ENCODE measurements at places on chromosomes 5 and 9.
A peak's percentile ranks its signal among the peaks of the same experiment; 100 is the strongest.

GRCh38 chr9:128101231-128101661, 26.3 kb downstream of the PTGES2 start:
- DNase-seq = no peak

DNA sequence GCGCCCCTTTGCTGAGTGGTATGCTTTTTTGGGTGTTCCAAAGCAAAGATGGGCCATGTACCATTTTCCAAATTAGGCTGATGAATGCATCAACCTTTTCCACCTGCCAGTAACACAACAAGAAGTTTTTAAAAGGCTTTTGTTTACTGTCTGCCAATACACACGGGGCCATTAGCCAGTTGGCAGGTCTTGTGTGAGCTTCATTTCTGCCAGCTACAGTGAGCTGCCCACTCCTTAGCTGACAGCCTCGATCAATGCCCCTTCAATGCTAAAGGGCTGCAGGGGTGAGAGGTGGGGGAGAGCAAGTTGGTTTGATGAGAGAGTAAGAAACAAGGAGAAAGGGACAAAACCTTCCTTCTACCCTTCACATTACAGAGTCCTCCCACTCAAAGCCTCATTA, 128.7 kb downstream of the C5orf15 start:
- DNase-seq = no peak

DNA sequence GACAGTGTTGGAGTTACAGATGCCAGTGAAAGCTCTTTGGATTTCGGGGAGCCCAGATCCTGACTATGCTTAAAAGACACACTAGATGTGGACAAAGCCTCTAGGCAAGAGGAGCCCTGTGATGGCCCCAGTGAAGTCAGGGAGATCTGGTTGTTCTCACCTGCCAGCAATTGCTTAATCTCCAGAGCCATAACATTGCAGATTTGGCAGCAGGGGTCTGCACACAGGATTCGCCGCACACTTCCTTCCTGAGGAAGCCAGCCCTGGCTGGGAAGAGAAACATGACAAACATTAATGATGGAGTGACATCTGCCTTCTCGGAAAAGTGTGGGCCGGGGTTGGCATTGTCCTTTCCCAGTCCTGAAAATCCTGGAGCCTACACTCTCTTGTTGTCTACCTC, 65.2 kb upstream of the PHF24 start:
- DNase-seq = no peak

GRCh38 chr9:764105-764524, 77.4 kb upstream of the DMRT1 start:
- DNase-seq = peak; percentile 12

GRCh38 chr9:2934241-2934650, 90.4 kb upstream of the PUM3 start:
- no peak for DNase-seq

DNA sequence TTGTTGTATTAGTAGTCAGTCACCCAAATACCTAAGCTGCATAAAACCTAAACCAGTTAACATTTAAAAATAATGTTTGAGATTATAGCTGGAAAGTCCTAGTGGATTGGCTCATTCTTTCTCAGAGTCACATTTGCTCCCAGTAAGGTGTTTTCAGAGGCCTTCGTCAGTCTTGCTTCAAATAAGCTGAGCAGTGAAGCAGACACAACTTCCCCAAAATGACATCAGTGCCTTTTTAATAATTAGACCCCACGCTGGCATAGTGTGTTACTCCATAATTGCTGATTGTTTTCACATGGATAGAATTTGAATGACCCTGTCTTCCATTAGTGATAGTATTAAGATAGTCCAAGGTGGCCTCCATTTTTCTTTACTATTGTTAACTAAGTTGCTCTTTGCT, 245.8 kb downstream of the PJA2 start:
- DNase-seq = no peak

- no peak for DNase-seq
Observed at GRCh38 chr9:133654736-133655657, 18.8 kb downstream of the DBH start.

GRCh38 chr9:78213712-78214111, 22.2 kb upstream of the CEP78 start:
- no peak for DNase-seq

DNA sequence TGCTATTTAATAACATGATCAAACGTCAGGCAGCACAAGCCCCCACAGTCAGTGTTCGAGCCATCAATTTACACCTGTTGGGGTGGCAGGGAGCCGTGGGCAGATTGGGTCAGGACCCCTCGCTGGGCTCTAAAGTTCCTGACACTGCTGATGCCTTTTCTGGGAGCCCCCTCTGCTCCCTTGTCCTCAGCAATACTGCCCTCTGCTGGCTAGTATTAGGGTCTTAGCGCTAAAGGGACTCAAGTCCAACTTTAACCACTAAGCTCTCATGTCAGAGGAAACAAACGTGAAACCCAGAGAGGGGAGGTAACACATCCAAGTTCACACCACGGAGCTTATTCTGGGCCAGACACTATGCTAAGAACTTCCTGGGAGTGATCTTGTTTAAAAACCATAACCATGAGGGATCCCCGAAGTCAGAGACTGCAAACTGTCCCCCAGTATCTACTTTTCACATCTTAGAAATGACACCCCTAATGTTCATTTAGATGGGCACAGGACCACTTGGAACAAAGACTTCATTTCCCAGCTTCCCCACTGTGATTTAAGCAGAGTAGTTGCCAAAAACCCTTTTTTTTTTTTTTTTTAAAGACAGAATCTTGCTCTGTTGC, 20.4 kb downstream of the ANKS6 start:
- peak; percentile 18 for DNase-seq

GRCh38 chr5:39178861-39179260, 40.5 kb downstream of the FYB1 start:
- no peak for DNase-seq

- no peak for DNase-seq
Observed at GRCh38 chr5:118552146-118552545, 436.2 kb downstream of the DTWD2 start.

- no peak for DNase-seq
Observed at GRCh38 chr5:36720688-36721087, 114.3 kb downstream of the SLC1A3 start.

GRCh38 chr9:107932046-107932445, 442.5 kb upstream of the KLF4 start:
- DNase-seq = no peak

GRCh38 chr9:38181866-38182265, 112.8 kb upstream of the SHB start:
- no peak for DNase-seq

- DNase-seq = no peak
Observed at GRCh38 chr5:26700759-26701384, 337.5 kb downstream of the CDH9 start.

- peak; percentile 31 for DNase-seq
Observed at GRCh38 chr5:91225848-91226686, 157.1 kb downstream of the ARRDC3 start.

GRCh38 chr5:139130214-139130613, 68.0 kb downstream of the SIL1 start:
- no peak for DNase-seq

GRCh38 chr5:42689391-42689790, 67.2 kb upstream of the CCDC152 start:
- no peak for DNase-seq

DNA sequence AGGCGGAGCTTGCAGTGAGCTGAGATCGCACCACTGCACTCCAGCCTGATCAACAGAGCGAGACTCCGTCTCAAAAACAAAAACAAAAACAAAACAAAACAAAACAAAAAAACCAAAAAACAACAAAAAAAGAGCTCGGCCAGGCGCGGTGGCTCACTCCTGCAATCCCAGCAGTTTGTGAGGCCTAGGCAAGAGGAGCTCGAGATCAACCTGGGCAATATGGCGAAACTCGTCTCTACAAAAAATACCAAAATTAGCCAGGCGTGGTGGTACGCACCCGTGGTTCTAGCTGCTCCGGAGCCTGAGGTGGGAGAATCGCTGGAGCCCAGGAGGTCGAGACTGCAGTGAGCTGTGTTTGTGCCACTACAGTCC, 20.2 kb downstream of the TRIM7 start:
- DNase-seq = no peak

GRCh38 chr9:136307215-136307750, 3.4 kb upstream of the CCDC187 start:
- DNase-seq = no peak

DNA sequence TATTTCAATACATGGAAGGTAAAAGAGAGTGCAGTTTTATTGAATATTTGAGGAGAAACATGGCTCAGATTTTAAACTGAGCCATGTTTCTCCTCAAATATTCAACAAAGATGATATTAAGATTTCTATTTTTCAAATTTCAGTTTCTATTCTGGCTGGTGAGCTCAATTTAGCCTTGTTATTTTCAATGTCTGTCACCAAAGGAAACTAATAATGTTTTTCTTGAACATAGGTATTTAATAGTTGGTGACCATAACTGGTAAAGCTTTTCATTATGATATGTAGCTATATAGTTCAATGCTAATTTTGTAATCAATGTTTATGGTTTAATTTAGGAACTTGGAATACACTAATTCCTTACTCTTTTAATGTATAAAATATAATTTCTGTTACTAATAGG, 177.4 kb downstream of the FER start:
- no peak for DNase-seq

- DNase-seq = peak; percentile 8
Observed at GRCh38 chr9:75265525-75265972, 177.2 kb downstream of the OSTF1 start.

DNA sequence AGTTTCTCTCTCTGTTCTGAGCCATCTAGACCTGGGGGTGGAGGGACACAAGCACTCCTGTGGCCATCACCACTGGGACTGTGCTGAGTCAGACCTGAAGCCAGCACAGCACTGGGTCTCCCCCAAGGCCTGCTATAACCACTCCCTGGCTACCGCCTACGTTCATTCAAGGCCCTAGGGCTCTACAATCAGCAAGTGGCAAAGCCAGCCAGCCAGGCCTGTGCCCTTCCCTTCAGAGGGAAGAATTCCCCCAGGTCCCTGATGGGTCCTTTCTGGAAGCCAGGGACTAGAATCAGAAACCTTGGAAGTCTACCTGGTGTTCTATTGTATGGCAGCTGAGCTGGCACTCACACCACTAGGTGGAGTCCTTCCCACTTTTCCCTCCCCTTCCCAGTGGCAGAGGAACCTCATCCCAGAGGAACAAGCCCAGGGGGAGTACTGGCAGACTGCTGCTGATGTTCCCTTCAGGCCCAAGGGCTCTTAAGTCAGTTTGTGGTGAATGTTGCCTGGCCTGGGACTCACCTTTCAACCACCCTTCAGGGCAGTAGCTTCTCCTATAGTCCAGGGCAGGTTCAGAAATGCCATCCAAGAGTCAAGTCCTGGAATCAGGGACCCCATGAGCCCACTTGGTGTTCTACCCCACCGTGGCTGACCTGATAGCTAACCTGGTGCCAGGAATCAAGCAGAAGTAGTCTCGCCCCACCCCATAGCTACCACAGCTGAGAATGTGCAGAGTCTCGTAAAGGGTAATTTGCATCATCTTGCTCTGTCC, 20.0 kb downstream of the JMY start:
- peak; percentile 18 for DNase-seq

- no peak for DNase-seq
Observed at GRCh38 chr5:151066920-151067319, 13.9 kb downstream of the TNIP1 start.

GRCh38 chr5:149628221-149628620, 46.9 kb downstream of the ARHGEF37 start:
- no peak for DNase-seq

DNA sequence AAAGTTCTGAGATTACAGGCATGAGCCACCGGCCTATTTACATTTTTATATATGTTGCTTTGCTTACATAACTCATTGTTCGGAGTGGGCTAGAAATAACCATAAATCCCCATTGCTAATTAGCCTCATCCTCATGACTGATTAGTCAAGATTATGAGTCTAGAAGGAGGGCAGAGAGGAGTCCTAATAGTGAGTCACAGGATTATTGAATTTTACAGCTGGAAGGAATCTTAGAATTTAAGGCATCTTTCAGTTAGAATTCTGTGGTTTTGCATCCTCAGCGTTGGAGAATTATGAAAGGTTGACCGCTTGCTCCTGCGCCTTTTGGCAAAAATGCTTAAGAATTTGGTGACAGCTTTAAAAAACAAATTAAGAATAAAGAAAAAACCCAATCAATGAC, 2.6 kb upstream of the PBX3 start:
- DNase-seq = no peak

- DNase-seq = peak; percentile 80
Observed at GRCh38 chr5:160467555-160468362, 46.1 kb downstream of the PTTG1 start.

- no peak for DNase-seq
Observed at GRCh38 chr9:116420993-116421538, 266.0 kb upstream of the TRIM32 start.

DNA sequence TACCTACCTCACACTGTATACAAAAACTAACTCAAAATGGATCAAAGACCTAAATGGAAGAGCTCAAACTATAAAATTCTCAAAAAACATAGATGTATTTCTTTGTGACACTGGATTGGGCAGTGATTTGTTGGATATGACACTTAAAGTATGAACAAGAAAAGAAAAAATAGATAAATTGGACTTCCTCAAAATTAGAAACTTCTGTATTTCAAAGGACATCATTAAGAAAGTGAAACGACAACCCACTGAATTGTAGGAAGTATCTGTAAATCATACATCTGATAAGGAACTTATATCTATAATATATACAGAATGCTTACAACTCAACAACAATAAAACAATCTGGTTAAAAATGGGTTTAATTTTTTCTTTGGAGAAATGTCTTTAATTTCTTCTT, 96.7 kb downstream of the NRG2 start:
- DNase-seq = no peak

GRCh38 chr5:3198074-3198449, 397.6 kb upstream of the IRX1 start:
- DNase-seq = no peak

GRCh38 chr9:105651806-105652205, 10.5 kb upstream of the TAL2 start:
- no peak for DNase-seq

DNA sequence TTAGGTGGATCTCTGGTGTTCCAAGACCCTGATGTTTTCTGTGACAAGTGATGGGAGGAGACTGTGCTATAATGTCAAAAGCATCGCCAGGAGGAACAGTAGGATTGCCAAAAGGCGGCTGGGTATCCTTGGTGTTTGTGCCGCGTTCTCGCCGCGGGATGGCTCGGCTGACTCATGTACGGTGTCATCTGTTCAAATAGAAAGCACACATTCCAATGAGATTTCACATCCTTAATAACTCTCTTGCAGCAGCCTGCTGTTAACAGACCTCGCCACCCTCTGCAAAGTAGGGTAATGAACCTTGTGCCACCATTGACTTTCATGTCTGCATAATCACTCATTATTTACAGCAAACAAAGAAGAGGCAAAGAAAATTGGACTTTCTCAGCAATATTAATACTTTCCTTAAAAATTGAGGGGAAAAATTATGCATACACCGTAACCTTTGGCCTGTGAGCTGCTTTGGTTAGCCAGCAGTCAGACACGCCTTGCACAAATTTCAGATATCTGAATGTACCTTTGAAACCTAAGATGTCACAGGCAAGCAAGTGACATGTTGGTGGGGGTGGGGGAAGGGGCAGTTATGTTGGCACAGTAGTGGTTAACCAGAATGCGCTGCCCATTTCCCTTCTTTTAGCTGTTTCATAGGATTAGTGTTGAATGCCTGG, 289.4 kb downstream of the EFNA5 start:
- no peak for DNase-seq

DNA sequence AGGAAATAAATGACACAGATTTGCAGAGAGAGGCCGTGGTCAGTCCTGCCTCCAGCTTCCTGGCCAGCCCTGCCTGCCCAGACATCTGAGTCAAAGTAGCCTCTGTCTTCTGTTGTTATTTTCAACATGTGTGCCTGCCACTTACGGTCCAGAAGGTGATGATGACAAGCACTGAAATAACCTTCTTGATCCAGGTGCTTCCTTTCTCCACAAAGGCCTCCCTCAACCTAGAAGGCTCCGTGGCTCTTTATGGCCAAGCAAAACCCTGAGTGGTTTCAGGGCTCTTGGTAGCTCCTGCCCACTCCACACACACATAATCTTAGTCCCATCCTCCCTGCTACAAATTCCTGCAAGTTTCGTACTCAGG, 34.1 kb upstream of the SLC6A19 start:
- no peak for DNase-seq
